ENCODE measurements at places on chromosomes 2 and 18.

DNA sequence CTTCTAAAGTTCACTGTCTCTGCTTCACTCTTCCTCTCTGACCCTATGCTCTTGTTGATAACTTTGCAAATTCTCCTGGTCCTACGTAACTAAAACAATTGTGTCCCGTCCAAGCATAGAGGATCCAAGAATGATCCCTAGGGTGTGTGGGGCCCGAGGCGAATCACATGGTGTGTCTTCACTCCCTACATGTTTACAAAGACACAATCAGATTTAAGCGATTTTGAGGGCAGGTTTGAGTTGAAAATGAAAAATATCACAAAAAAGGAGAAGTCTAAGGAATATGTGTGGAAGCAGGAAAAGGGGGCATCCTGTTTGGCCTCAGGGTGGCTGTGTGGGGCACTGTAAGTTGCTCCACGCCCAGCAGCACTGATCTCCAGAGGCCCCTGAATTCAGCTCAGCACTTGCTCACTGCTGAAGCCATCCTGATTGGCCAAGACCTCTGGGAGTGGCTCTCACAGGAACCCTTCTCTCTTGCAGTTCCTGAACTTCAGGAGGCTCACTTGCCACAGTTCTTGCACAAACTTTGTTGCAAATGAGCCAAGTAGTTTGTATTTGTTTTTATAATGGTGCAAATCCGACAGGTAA lies 363.6 kb downstream of the ZNF521 start:
- DNase-seq, result no peak

DNA sequence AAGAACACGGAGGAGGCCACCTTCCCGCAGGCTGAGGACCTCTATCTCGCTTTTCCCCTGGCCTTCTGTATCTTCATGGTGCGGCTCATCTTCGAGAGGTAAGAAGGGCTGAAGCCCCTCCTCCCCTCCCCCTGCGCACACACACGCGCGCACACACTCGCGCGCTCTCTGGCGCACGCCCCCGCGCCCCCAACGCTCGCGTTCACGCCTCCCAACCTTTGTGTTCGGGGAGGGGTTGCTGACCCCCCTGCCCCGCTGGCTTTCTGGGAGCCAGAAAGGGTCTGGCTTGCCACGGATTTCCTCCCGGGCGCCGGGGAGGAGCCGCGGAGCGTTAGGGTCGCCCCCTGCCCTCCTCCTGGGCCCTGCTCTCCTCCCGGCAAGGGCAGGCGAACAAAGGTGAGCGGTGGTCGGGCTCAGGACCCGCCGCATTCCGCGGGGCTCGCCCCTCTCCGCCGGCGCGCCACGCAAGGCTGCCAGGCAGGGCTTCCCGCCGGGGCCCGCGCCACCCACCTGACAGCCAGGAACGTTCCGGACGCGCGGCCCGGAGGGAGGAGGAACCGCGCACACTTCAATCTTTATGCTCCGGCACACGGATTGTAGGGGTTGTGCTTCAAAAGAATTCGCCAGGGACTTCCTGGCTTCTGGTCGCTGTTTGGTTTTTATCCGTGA lies 583 bp downstream of the CERS6 start:
- DNase-seq, result peak; percentile 60

DNA sequence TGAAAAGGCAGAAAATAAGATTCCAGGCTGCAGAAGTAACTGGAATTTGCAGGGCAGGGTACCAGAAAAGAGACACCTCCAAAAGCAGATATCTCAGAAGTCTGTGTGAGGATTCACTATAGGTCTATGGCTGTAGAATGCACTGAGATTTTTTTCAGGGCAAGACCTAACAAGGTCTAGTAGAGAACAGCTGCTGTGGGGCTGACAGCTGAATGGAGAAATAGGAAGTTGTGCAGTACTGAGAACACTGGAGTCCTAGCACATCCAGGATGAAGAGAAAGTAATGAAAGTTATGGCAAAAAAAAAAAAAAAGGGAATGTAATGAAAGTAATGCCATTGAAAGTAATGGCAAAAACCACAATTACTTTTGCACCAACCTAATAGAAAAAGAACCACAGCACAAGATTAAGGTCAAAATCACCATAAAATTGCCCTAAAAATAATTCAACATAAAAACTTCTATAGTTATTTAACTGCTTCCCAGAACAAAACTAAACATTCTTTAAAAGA lies 57.3 kb downstream of the CPO start:
- DNase-seq, result no peak

- DNase-seq, result no peak
Observed at GRCh38 chr2:64853894-64854293, 135.3 kb upstream of the SLC1A4 start.

DNA sequence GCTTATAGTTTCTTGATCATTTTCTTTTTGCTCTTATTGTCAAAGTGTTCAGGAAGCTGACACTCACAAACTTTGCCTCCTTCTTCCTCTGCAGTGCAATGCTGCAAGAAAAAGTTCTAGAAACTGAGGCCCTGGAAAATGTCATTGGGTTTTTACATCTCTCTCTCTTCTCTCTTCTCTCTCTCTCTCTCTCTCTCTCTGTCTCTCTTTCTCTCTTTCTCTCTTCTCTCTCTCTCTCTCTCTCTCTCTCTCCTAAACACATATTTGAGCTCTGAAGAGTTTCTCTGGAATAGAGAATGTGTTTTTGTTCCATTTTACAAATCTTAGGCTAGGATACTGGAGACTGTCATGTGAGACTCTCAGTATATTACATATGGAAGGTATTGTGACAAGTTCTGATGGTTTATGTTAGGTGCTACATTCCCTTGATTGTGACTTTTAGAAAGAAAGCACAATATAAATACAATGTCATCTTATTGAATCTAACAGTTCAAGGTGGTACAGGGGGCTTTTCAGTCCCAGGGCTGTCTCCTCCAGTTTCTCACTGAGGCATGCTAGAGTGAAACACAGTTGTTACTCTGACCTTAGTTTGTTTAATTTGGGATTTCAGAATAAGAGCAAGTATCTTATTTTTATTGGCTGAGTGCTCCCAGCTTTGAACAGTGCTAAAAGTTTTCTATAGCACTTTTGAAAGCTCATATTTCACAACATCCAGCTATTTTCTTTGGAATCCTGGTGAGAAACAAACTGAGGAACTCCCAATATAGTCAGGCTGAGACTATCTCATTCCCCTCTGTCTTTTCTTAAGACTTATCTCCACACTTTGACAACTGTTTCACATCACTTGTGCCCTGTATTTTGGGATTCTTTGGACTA lies 41.4 kb upstream of the EHBP1 start:
- DNase-seq, result no peak

- no peak for DNase-seq
Observed at GRCh38 chr2:12959935-12960334, 243.2 kb downstream of the TRIB2 start.

- DNase-seq, result no peak
Observed at GRCh38 chr2:17255071-17255470, 263.2 kb downstream of the RAD51AP2 start.

DNA sequence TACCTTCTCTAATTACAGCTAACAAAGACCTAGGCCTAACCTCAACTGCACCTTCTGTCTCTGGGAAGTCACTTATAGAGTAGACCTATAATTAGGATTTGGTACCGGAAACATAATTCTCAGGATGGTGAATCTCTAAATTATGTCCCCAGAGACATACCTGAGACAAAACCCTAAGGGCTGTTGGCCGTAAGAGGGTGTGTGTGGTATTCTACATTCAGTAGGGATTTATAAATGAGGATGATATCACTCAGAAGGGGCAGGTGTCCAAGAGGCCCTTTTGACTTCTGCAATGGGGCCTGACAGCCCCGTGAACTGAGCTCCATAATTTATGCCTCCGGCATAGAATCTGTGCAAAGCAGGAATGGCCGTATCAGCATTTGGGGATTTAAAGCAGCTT lies 13.5 kb upstream of the DARS1 start:
- DNase-seq, result no peak

DNA sequence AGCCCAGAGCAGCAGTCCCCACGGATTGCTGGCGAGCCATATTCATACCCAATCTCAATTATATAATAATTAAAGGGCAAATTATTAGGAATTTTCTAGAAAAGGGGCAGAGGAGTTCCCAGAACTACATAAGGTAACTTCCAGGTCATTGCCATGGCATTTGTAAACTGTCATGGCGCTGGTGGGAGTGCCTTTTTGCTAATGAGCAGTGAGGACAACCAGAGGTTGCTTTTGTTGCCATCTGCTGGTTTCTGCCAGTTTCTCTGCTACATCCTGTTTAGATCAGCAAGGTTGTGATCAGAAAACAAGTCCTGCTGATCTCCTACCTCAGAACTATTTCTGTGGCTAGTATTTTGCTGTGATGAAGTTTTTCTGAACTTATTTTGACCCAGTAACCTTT lies 159.8 kb upstream of the PIEZO2 start:
- no peak for DNase-seq

- no peak for DNase-seq
Observed at GRCh38 chr2:9308186-9308955, 101.8 kb downstream of the ASAP2 start.

- no peak for DNase-seq
Observed at GRCh38 chr2:224173933-224174332, 134.8 kb upstream of the SERPINE2 start.

DNA sequence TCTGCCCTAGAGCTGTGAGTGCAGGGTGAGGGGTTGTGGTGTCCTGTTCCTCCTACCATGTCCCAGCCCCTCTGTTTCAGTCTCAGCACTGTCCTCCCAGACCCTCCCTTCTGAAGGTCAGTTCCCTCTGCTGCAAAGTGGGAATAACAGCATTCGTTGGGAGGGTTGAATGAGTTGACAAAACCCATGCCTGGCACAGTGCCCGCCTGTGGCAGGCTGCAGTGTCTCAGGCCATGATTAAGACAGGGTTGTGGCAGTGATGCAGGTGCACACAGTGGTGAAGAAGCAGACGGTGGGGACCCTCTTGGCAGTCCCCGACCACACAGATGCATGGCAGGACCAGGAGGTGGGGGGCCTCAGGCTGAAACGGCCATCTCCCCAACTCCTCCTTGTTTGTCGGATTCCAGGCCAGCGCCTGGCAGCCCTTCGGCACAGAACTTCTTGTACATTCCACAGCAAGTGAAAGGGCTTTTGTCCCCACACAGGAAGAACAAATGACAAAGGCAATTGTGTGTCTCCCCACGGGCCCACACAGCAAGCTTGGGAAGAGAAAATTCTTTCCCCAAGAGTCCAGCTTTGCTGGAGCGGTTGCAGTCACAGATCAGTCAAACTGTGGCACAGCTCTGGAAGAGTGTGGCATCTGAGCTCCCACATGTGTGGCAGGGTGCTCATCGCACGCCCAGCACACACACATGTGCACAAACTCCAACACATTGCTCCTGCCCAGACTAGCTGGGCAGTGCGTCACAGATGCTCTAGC lies 92.0 kb upstream of the MSH2 start:
- DNase-seq, result peak; percentile 46

DNA sequence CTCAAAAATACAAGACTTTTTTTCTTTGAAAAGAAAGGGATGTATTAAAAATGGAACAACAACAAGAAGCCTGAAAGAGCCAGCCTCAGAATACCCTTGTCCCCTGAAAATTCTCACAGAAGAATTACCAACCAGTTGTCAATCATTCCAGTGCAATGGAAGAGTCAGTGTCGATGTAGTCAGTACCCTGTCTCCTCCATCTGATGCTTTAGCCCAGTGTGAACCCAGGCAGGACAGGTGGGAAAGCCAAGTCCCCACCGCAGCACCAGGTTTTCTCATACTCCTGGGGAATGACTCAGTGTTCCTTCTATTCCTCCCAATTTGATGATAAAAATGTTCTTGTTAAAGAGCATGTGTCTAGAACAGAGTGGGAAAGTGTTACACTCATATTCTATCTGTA lies 332.0 kb upstream of the CHAC2 start:
- no peak for DNase-seq

GRCh38 chr2:178280244-178280852 lies 86.0 kb downstream of the OSBPL6 start:
- no peak for DNase-seq

GRCh38 chr2:8380026-8380425 lies 301.8 kb upstream of the ID2 start:
- no peak for DNase-seq

DNA sequence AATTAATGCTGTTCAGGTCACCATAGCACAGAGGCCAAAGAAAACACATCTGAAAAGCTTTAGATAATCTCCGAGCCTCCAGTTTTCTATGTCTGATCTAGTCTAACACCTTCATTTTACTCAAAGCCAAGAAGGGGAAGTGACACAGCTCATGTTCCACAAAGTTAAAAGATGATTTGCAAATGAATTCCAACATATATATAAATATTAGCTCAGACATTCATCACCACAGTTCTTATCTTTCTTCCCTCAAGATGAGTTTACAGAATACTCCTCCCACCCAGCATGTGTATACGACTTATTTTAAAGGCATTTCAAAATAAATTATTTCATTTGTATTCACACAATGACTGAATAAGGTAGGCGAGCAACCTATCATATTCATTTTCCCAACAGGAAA lies 82.4 kb downstream of the AAK1 start:
- no peak for DNase-seq

DNA sequence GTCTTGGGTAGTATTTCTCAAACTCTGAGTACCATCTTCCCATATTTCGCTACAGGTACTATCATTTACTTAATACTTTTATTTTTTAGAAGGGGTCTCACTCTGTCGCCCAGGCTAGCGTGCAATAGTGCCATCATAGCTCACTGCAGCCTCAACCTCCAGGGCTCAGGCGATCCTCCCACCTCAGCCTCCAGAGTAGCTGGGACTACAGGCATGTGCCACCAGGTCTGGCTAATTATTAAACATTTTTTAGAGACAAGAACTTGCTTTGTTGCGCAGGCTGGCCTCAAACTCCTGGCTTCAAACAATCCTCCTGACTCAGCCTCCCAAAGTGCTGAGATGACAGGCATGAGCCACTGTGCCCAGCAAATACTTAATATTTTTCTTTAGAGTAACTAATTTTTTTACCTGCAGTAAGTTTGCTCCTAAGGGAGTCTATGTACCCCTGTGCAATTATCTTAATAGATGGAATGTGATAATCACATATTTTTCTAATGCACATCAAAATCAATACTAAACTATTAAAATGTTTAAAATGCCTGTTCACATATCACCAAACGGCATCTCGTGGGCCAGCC lies 100.6 kb upstream of the ST3GAL5 start:
- DNase-seq, result no peak

GRCh38 chr2:126776255-126776654 lies 120.3 kb downstream of the GYPC start:
- no peak for DNase-seq

GRCh38 chr2:180607514-180608049 lies 372.8 kb upstream of the UBE2E3 start:
- DNase-seq, result no peak

GRCh38 chr2:181887045-181887444 lies 4.5 kb upstream of the ITPRID2 start:
- DNase-seq, result no peak

GRCh38 chr18:75170916-75171315 lies 38.0 kb downstream of the PTGR3 start:
- DNase-seq, result no peak
